Activated naive CD8-positive, alpha-beta T cell treated with anti-CD3 and anti-CD28 coated beads, Interleukin-2, amount 10 ng/mL, durations not matched to agents 7 days and 5 days (primary cell): ENCODE measurements at places on chromosomes 4 and X. TPM values are rescaled to one million over a fixed set of nuclear protein-coding genes. Genes with fewer than 3 reads are reported as not detected.

GRCh38 chr4:32560306-32560705 is 1840.1 kb downstream of the PCDH7 start:
- no peak for DNase-seq

DNA sequence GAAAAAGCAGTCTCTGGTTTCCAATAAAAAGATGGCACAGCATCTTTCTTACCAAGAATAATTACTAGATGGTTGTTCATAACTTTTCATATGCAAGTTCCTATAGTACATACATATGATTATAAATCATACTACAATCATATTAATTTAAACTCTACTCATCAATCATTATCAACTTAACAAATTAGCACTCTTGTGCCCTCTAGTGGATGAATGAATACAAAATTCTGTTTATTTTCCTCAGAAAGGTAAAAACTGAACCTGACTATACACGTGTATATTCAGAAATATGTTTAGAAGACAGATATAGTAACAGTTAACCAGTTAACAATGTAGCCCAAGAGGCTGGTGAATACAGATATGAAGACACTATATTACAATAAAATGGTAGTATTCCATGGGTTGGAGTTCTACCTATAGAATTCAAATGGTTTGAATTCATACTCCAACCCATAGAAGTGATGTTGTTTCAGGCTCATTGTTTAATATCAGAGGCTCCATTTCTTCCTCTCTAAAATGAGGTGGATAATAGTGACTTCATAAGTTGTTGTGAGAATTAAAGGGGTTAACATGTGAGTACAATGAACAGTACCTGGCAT is 100.0 kb downstream of the ADAMTS3 start:
- no peak for DNase-seq

DNA sequence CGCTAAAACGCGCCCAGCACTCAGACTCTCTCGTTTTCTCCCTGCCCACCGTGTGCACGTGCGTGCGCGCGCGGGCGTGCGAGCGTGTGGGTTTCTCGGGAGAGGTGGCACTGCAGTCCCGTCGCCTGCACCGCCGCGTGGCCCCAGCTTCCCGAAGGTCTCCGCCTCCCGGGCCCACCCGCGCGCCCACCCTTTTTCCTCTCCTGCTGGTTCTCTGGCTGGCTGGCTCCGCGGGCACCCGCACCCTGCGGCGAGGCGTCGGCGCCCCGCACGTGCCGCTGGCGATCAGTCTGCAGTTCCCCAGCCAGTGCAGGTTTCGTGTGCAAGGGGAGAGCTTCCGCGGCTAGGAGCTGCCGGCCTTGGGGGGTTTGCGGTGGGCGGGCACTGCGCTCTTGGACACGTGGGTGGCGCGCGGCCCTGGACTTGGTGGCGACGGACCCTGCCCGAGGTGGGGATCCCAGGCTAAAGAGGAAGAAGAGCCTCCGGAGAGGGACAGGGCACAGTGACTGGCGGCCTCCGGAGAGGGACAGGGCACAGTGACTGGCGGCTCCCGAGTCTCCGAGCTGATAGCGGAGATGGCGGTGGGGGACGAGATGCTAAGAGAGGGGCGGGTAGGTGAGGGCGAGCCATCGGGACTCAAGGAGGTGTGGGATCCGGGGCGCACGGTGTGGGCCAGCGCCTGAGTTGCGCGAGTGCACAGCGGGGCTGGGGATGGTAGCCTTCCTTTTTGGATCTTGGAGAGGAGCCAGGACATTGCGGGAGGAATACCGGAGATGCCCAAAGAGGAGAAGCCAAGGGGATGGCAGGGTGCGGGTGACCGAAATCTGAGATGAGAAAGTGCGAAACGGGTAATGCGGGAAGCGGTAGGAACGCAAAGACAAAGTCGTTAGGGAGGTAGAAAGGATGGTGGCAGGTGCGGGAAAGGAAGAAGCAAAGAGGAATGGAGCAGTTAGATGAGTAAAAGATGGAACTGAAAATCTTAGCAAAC is at the start of gene FAM184B:
TSS of gene FAM184B (minus strand) at position 322 of the 988 bp plus-strand sequence. CDS start 322 bp downstream, outside the sequence.
- peak; percentile 34 for DNase-seq

The MCF2 gene
- 0.99 TPM for total RNA-seq

GRCh38 chrX:53294024-53294648 is 12.8 kb upstream of the IQSEC2 start:
- no peak for DNase-seq

- DNase-seq: no peak
These were observed 80.3 kb downstream of the GPC4 start for GRCh38 chrX:133335027-133335426.

The YY2 gene
- 1.5 TPM for total RNA-seq

DNA sequence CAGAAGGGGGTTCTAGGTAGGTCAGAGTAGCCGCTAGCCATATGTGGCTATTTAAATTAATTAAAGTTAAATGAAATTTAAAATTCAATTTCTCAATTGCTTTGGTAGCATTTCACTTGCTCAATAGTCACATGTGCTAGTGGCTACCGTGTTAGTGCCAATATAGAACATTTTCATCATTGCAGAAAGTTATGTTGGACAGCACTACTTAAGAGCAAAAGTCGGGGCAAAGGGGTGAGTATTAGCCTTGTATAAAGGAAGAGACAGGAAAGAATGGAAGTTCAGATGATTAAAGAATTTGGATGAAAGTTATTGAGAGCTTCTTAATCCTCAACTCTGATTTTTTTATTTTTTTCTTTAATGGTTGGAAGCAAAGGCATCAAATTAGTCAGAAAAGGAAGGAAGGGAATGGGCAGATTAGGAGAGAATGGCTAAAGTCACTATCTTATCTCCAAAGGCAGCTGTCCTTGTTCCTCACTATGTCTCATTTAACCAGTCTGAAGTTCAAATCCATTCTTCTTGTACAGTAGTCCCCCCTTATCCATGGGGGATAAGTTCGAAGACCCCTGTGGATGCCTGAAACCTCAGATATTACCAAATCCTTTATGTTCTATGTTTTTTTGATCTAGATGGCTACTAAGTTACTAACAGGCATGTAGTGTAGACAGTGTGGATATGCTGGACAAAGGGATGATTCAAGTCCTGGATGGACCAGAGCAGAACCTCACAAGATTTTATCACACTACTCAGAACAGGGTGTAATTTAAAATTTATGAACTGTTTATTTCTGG is 22.9 kb downstream of the OCIAD1 start:
- no peak for DNase-seq

GRCh38 chr4:147508346-147508745 is 27.4 kb downstream of the EDNRA start:
- DNase-seq: no peak

DNA sequence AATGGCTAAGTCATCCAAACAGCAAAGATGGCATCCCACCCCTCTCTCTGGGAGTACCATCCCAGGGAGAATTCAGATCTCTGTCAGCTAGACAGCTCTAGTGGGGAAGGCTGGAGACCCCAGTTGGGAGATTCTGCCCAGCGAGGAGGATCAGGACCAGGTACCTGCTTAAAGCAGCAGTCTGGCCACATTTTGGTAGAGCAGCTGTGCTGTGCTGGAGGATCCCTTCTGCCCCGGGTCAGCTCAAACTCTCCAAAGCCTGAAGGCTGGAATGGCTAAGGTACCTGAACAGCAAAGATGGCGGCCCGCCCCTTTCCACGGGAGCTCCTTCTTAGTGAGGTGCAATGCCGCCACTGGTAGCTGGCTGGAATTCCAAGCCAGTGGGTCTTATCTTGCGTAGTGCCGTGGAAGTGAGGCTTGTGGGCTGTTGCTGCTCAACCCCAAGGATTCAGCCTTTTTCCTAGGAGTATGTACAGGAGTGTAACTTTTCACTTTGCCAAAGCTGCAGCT is 40.1 kb downstream of the SATL1 start:
- no peak for DNase-seq

DNA sequence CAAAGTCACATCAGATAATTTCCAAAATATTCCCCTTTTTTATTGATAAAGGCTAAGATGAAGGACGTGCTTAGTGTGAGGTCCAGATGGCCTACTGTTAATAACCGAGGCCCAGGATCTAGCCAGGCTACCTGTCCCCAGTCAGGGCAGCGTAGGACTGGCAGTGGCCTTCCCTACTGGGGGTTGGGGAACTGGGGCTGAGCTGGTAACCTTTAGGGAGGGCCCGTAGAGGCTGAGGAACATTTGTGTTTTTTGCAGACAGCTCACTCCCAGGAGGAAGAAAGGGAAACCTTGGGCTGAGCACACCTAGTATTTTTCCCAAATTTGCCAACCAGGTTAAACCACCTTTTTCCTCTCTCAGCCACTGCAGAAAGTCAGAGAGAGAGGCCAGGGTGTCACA is 59.1 kb downstream of the KLF3 start:
- DNase-seq: no peak

GRCh38 chrX:124016825-124017224 is 55.3 kb downstream of the STAG2 start:
- no peak for DNase-seq

DNA sequence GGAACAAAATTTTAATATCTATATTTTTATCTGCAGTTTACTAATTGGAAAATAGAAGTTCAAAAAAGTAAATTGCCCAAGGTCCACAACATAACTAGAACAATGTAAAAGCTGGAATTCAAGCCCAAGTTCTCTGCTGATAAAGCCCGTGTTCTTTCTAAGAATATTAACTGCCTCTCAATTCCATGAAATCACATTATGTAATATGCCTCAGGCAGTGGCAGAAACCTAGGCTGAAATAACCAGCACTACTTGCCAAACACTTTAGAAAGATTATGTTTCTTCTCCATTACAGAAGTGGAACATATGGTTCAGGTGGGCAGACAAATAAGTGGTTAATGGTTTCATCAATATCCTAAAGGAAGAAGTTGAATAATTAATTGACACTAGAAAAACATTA is 56.7 kb upstream of the ADGRL3 start:
- DNase-seq: no peak

DNA sequence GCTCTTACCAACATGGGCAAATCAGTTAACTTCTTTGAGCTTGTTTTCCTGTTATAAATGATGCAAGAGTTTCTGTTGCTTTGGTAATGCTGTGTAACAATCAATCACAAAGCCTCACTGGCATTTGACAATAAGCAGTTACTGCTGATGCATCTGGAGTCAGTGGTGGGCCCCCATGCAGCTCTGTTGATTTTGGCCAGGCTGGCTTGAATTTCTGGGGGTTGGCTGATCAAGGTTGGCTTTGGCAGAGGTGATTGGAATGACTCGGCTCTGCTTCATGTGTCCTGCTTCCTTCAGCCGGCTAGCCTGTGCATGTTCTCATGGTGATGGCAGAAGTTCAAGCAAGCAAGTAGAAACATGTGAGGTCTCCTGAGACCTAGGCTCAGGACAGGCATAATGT is 90.4 kb downstream of the PHEX start:
- no peak for DNase-seq

- DNase-seq: no peak
These were observed 93.5 kb upstream of the ADAD1 start for GRCh38 chr4:122285285-122285684.

GRCh38 chrX:73448379-73448778 is 1.5 kb downstream of the CDX4 start:
- no peak for DNase-seq

- DNase-seq: peak; percentile 58
These were observed at the start of gene ELOVL6 for GRCh38 chr4:110198435-110199416. Gene ELOVL6, minus strand, starts transcription at chr4:110198615. Its CDS starts 280 bp downstream, at chr4:110198335.

DNA sequence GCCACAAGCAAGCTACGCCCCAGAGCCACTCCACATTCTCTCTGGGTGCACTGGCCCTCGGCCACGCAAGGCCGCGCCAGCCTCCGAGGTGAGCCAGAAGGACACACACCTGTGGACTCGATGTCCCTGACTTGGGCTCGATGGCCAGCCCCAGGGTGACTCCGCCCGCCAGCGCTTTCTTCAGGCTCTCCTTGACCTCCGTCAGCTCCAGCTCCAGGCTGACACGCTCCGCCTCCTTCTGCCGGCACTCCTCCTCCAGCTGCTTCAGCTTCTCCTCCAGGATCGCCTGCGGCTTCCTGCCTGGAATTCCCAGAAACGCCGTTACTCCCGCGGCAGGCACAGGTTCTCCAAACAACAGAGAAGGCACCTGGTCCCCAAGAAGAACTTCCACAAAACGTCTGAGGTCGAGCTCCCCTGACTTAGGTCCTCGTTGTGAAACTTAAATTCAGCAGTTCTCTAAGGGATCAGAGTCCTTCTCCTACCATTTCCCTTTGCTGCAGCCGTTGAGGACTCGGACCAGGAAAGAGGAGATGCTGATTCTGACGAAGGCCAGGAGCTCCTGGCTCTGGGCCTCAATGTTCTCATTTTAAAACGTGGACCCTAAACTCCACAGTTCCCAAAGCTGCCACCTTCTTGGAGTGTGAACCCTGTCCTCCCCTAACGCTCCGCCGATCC is 166.8 kb downstream of the AFAP1 start:
- no peak for DNase-seq

- DNase-seq: no peak
These were observed 1415.5 kb downstream of the PCDH7 start for GRCh38 chr4:32135642-32136041.

DNA sequence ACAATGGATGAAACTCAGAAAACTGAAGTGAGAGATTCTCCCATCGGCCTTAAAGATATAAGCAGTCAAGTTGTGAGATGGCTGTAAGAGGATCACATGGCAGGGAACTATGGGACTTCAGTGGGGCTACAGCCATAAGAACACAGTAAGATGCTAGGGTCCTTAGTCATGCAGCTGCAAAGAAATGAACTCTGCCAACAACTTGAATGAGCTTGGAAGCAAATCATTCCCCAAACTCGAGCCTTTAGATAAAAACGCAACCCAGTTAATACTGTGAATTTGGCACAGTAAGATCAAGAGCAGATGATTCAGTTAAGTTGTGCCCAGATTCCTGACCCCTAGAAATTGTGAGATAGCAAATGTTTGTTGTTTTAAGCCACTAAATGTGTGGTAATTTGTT is 117.3 kb downstream of the FAM13A start:
- no peak for DNase-seq

- DNase-seq: no peak
These were observed 32.0 kb downstream of the DYNLT3 start for GRCh38 chrX:37815366-37815765.

DNA sequence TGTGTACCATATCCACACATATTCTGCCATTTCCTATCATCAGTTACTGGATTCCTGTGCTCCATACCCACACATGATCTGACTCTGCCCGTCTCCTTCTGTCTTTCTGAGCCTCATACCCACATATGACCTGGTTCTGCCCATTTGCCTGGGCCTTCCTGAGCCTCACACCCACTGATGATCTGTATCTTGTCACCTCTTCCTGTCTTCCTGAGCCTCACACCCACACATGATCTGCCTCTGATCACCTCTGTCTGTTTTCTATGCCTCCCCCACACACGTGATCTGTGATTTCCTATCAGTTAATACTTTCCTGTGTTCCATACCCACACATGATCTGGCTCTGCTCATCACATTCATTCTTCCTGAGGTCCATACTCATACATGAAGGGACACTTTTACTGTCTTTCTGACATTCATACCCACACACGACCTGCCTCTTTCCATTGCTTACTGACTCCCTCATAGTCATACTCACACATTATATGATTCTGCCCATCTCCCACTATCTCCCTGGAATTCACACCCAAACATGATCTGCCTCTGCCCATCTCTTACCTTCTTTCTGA is 32.5 kb downstream of the SCML1 start:
- no peak for DNase-seq

The SRPX2 gene
- not detected for total RNA-seq

The ZNF182 gene
- 12.3 TPM for total RNA-seq

The MAP7D3 gene
- total RNA-seq: 12.0 TPM

The SLC6A14 gene
- not detected for total RNA-seq

The MAGED1 gene
- 52.5 TPM for total RNA-seq

GRCh38 chr4:41058426-41058825 is 155.9 kb downstream of the APBB2 start:
- no peak for DNase-seq
